ENCODE measurements at places on chromosomes 1 and 21.

DNA sequence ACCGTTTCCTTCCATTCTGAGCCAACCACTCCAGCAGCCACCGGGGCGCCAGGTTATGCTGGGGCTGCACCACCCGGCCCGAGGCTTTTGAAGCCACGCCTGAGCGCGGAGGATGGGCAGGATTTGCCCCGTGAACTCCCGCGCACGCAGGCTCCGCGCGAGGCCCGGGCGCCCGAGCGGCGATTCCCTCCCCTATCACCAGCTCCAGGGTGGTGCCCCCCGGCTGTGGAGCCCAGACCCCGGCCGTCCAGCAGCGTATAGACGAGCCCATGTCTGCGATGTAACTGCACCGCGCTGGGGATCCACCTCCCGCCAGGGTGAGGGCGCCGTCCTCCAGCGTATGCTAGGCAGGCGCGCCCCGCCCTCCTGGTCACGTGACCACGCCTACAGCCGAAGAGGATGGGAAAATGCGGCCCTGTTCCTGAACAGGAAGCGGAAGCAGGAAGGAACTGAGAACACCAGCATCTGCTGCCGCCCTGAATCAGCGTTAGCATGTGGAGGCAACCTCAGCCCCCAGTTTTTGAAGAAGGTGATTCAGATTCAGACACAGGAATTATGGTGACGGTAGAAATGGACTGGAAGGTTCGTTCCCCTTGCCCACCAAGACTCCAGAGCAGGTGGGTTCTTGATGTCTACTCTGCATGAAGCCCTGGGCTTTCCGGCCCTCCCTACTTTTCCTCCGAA is 46.0 kb downstream of the VPS26C start:
- peak; percentile 97 for DNase-seq

GRCh38 chr1:92505015-92505692 is 18.4 kb upstream of the GFI1 start:
- no peak for DNase-seq

- DNase-seq: no peak
Observed at GRCh38 chr1:104592926-104593325, 843.2 kb downstream of the AMY1C start.

- no peak for DNase-seq
Observed at GRCh38 chr1:208374391-208374941, 130.3 kb upstream of the PLXNA2 start.

DNA sequence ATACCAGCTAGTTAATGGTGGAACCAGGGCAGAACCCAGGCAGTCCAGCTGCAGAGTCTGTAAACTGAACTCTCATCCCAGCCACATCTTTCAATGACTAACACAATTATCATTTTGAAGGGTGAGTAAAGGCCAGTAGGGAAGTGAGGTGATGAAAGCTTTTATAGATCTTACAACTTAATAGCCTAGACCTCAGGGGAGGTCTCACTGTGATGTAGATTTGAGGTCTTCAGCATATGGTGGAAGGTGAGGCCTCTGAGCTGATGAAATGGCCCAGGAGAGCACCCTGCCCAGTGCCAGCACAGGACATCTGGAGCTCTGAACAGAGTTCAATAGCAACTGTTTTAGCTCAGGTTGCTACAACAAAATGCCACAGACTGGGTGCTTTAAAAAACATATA is 44.8 kb upstream of the POU2F1 start:
- no peak for DNase-seq

- DNase-seq: no peak
Observed at GRCh38 chr1:115067161-115067859, 22.0 kb downstream of the TSPAN2 start.

DNA sequence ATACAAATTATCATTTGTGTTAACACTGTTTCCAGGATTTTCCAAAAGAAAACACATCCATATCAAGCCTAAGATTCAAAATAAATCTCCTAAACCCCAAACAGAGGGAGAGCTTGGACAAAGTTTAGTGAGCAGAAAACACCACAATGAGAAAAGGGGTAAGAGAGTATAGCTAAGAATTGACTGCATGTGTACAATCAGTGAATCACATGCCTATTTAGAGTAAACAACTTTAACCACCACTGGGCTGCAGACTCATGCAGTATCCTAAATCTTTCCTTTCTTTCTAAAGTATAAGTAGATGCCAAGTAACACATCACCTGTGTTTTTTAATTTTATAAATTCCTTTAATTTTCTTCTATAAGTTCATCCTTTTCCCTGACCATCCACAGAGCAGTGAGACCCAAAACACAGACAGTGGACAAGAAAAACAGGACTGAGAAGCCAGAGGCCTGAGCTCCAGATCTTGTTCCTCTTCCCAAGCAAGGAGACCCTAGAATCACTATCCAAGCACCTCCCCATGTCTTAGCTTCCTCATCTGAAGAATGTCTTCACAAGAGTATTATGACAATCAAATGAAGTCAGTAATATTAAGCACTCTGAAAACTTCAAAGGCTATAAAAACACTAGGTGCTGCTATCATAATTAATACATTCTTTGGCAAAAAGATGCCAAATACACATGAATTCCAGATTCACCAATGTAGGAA is 93.1 kb downstream of the VAV3 start:
- DNase-seq: no peak

- DNase-seq: no peak
Observed at GRCh38 chr1:159090286-159091179, 14.0 kb upstream of the AIM2 start.

DNA sequence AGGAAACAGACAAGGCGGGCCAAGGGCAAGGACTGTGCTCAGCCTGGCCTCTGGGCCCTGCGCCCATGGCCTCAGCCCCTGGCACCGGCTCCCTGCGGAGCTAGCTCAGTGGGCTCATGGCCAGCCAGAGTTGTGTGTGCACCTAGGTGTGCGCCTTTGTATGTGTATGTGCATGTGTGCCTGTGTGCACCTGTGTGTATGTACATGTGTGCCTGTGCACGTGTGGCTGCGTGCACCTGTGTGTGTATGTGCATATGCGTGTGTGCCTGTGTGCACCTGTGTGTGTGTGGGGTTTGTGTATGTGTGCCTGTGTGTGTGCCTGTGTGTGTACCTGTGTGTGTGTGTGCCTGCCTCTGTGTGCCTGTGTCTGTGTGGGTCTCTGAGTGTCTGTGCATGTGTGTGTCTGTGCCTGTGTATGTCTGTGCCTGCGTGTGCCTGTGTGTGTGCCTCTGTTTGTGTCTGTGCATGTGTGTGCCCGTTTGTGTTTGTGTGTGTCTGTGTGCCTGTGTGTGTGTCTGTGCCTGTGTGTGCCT is 7.4 kb downstream of the GPR137B start:
- no peak for DNase-seq

DNA sequence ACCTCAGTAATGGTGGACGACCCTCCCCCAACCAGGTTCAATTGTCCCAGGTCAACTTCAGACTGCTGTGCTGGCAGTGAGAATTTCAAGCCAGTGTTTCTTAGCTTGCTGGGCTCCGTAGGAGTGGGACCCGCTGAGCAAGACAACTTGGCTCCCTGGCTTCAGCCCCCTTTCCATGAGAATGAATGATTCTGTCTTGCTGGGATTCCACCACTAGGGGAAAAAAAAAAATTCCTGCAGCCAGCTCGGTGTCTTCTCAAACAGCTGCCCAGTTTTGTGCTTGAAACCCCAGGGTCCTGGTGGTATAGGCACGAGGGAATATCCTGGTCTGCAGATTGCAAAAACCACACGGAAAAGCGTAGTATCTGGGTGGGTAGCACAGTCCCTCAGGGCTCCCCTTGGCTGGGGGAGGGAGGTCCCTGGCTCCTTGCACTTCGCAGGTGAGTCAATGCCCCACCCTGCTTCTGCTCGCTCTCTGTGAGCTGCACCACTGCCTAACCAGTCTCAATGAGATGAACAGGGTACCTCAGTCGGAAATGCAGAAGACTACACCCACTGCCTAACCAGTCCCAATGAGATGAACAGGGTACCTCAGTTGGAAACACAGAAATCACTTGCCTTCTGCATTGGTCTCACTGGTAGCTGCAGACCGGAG is 41.5 kb downstream of the GBP6 start:
- DNase-seq: no peak

DNA sequence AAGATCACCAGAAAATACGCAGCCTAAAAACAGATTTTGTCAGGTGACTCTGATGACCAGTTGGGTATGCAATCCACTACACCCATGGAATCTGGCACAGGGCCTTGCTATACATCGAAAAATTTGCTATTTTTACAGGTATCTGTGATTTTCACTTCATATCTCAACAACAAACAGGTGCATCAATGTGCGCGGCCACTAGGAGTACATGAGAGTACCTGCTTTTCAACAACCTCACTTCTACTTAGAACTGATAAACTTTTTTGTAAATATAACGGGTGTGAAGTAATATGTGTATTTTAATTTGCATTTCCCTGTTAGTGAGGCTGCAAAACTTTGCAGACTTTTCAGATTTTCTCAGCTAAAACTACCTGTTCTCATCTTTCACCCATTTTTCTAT is 80.8 kb downstream of the SLC45A1 start:
- DNase-seq: no peak

DNA sequence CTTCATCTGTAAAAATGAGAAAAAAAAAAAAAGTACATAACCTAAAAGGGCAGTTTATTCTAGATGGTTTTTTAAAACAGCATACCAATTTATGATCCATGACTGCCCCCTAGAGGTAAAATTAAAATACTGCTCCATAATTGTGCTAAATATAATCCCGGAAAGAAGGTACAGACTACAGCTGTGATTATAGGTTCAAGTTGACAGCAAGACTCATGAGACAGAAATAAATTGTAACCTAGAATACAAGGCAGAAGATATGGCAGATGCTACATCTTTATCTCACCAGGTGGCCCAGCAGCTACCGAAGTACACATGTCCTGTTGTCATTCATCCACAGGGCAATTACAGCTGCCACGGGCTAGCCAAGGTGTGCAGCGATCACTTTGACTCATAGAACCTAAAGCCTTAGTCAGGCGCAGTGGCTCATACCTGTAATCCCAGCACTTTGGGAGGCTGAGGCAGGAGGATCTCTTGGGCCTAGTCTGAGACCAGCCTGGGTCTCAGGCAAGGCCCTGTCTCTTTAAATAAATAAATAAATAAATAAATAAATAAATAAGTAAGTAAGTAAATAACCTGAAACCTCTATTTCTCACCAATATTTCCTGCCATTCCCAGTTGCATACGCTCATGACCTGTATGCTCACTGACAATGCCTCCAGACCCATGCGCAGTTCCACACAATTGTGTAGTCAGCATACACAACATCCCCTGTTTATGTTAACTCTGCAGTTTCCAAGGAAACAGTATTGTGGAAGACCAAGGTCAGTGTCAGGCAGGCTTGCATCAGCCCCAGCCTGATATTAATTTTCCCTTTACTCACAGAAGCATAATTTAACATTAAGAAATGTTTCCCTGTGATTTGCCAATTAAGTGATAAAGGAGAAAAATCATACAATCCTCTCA is 18.3 kb upstream of the PPIE start:
- DNase-seq: no peak

- peak; percentile 37 for DNase-seq
Observed at GRCh38 chr1:109788695-109789521, 25.2 kb upstream of the EPS8L3 start.

GRCh38 chr21:45468971-45469272 is 64.0 kb downstream of the COL18A1 start:
- DNase-seq: no peak

DNA sequence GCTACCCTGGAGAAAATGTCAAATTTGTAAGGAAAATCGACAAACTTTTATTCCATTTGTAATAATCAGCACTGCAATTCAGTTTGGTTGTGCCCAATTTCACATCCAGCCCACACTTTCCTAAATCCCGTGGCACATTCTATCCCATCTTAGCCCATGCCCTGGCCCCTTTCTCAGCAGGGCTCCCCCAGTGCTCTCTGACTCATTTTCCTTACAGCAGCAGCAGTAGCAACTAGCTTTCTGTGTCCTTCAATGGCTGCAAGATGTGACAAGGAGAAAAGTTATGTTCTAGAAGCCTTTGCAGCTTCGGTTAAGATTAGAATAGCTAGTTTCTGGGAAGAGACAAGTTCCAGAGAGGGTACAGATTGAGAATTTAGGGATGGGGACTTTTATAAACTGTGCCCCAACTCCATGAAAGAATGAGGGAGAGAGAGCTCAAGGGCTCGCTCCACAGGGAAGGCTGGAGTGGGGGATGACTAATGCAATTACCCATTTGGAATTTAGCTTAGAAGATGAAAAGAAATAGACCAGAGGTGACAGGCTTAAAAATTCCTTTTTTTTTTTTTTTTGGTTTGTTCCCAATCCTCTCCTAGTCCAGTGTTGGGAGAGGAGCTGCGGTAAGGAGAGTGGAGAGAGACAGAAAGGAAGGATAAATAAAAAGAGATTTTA is 47.0 kb upstream of the POU2F1 start:
- DNase-seq: no peak

GRCh38 chr21:32842146-32842545 is 70.6 kb upstream of the PAXBP1 start:
- DNase-seq: no peak

- no peak for DNase-seq
Observed at GRCh38 chr1:9201401-9202239, 33.0 kb upstream of the H6PD start.

- DNase-seq: no peak
Observed at GRCh38 chr1:113252166-113252565, 138.1 kb upstream of the MAGI3 start.

DNA sequence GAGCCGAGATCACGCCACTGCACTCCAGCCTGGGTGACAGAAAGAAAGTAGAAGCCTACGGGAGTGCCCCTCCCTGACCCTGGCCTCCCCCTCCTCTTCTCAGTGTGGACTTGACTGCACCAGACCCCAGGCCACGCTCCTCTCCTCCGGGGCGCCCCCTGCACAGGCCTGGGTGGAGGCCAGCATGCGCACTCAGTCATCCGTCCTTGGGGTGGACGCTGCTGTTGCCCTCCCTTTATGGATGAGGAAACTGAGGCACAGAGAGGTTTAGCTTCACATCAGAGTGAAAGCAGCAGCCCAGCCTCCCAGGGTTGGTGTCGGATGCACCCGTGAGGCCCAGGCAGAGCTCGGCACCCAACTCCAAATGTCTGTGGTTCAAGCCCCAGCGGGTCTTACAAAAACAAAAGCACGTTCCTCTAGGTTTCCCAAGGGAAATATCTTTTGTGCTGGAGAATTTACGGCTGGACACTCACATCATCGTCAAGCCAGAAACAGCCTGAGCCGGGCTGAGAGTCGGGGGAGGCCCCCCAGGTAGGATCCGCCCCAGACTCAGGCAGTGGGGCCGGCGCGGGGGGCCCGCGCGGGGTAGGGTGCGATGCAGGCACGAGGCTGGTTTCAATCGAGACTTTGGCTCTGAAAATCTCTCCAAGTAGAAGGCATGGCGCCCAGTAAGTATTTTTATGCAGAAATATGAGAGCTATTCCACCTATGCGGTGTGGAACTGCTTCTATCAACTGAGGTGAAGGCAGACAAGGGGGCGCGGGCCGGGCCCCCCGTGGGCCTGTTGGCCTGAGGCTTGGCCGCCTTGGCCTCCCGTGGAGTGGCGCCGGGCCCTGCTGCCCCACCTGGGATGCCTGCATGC is 36.6 kb downstream of the MORN1 start:
- DNase-seq: no peak

- DNase-seq: no peak
Observed at GRCh38 chr1:39490596-39491145, 765 bp upstream of the BMP8A start.
